ENCODE measurements at places on chromosomes 13 and 19.
A peak's percentile ranks its signal among the peaks of the same experiment; 100 is the strongest.

- no peak for DNase-seq
Measured at GRCh38 chr19:28294395-28294794, 918.6 kb downstream of the UQCRFS1 start.

DNA sequence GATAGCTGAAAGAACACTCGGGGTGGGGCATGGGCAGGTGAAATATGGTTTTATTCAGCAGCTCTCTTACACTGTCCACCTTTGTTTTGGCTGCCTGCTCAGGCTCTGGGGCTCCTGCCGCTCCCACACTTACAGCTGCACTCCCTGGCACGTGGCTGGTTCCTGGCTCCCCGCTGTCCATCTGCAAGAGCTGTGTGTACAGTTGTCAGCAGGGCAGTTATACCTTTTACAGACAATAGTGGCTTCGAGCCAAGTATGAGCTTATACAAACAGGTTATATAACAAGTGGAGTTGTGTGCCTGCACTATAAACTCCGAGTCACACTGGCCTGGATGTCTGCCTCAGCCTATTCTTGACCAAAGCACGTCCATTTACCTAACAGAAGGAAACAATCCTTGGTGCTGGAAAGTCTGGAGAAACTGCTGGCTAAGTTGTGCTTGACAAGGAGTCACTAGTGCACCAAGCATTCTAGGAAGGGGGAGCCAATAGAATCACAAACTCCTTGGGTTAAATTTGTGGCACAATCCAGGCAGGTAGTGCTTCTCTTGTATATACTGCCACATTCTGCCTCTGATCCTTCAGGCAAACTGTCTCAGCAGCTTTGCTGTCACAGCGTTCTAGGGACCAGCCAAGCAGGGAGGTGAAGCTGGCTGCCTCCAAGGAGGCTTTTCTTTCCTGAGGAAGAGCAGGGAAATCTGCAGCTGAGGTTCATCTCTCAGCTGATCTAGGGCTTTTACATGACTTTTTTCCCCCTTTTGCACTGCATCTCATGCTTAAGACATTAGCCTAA is 68.2 kb downstream of the NHLRC3 start:
- DNase-seq: no peak

DNA sequence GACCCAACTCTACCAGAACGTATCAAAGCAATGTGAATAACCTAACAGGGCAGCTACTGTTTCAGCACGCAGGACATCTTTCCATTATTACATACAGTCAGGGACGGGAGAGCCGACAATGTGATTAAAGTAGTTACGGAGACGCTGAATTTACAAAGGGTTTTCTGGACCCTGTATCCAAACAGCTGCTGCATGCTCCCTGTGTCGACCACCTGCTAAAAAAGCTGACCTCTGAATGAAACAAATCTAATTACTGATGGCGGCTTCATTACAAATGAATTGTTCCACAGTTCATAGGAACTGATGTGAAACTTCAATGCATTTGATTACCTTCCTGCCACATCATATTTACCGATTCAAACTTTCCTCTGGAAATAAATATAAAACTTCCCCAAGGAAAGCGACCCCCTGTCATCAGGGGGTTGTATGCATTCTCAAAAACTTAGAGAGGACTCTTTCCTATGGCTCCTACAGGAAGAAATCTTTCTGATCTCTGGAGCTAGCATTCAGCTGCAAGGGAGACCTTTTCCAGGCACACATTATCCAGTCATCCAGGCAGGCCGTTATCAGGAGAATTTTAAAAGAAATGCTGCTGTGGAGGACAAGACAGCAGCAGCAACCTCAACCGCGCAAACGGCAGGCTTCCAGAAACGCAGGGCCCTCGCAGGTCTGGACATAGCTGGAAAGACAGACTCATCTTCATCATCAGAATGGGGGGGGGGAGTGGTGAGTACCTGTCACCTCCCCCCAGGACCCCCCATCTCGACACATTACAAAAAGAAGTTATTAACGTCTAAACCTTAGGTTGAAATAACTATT is 3.1 kb downstream of the EFNB2 start:
- no peak for DNase-seq

GRCh38 chr13:72839831-72840426 is 58.0 kb downstream of the PIBF1 start:
- no peak for DNase-seq

GRCh38 chr19:44723952-44724319 is 24.6 kb upstream of the BCL3 start:
- DNase-seq: peak; percentile 74

- DNase-seq: no peak
Measured at GRCh38 chr13:102317593-102317992, 84.3 kb downstream of the FGF14 start.

- no peak for DNase-seq
Measured at GRCh38 chr13:64164435-64164834, 2748.8 kb upstream of the PCDH20 start.

GRCh38 chr19:14563590-14563926 is 8.3 kb downstream of the NDUFB7 start:
- DNase-seq: no peak

DNA sequence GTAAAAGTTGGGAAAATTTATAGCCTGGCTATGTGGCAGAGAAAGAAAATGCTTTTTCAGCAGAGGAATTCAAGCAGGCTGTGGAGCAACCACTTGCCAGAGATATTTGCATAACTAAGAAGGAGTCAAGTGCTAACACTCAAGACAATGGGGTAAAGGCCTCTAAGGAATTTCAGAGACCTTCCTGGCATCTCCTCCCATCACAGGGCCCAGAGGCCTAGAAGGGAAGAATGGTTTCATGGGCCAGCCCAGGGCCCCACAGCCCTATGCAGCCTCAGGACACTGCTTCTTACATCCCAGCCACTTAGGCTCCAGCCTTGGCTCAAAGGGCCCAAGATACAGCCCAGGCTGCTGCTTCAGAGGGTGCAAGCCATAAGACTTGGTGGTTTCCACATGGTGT is 14.3 kb downstream of the SLC15A1 start:
- DNase-seq: no peak

GRCh38 chr13:79870123-79870522 is 389.2 kb downstream of the NDFIP2 start:
- DNase-seq: no peak

Measured in GM12892 (cell line).